Activated CD4-positive, CD25-positive, alpha-beta regulatory T cell treated with anti-CD3 and anti-CD28 coated beads, Interleukin-2, amount 50 U/mL, for 24 hours (primary cell): ENCODE measurements at places on chromosomes 2 and 18.

- no peak for ATAC-seq
Measured at GRCh38 chr2:134261398-134262131, 7.7 kb downstream of the MGAT5 start.

DNA sequence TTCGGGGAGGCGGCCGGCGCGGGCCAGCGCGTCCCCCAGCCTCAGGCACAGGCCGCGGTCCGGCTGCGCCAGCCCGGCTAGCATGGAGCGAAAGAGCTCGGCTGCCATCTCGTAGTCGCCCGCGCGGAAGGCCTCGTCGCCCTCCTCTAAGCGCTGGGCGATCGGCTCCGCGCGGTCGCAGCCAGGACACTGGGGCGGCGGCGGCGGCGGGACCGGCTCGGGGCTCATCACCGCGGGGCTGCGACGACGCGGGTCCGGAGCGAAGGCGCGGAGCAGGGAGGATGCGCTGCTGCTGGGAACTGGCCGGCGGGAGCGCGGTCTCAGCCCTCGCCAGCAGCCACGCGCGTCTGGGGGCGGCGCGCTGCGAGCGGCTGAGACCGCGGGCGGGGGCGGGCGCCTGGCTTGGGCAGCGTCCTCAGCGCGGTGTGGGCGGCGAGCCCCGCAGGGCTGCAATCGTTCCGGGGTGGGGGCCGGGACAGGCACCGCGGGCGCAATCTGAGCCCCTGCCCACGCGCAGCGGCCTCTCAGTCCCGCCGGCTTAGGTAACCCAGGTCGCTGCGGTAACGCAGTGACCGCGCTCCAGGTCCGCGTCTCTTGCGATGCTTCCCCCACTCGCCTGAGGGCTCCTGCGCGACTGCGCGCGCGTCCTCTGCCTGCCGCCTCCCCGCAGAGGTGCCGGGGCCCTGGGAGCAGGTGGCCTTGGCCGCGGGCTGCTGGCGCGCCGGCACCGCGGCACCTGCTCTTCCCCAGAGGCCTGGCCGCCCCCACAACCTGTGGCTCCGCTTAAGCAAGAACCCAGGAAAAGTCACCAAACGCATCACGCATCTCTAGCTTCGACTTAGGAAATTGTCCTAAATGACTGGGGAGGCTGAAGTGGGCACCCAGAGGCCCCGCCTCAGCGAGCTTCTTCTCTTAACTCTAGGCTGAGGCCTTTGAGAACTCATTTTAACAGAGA lies at the start of gene LONRF2:
TSS of gene LONRF2 (minus strand) at position 636 of the 955 bp plus-strand sequence. CDS start at position 228, 408 bp downstream.
- ATAC-seq = no peak

DNA sequence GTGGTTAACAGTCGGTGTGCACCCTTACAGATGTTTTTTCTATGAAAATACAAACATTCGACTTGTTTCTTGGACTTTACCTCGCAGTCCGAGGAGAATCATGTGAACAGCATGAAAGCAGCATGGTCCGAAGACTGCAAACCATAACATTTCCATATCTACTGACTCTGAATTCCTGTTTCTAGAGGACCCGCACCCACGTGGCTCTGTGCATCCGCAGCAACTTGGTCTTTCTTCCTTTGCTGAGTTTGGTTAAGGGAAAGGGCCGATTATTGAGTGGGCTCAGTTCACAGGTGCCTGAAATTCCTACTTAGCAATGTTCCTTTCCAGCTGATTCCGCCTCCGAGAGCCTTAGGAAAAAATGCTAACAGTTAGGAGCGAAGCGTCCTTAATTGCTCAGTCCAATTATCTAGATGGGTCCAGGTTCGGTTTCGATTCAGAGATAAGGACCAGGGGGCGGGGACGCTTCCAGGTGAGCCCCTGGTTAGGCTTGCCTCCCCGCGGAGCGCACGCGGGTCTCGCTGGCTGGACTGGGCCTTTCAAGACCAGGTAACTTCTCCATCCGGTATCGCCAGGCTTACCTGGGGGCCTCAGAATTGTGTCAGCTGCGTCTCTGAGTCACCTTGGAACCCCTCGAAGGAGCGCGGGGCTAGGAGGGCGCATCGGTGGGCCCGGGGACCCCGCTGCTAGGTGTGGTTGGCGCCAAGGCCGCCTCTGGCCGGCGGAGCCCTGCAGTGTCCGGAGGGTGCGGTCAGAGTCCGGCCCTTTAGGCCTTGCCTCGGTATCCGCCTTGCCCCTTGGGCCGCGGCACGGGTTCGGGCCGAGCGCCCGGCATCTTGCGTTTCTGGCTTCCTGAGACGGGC lies 1.1 kb upstream of the B3GNT2 start:
- no peak for ATAC-seq

DNA sequence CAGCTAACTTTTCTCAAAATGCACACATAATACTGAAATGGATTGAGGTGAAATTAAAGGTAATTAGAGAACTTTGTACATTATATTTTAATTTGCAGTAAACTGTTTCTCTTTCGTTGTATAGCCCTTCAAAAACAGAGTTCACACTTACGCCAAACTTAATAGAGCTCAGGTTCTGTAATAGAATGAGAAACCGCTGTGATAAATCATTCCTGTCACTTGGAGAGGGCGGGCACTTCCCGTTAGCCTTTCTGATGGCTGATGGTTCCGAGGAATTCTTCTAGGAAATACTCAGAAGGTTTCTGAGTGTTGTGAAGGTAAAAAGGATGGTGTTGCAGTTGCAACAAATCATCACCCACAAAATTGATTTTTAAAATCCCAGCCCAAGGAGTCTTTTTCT lies 155.8 kb upstream of the ALKAL2 start:
- ATAC-seq = no peak

DNA sequence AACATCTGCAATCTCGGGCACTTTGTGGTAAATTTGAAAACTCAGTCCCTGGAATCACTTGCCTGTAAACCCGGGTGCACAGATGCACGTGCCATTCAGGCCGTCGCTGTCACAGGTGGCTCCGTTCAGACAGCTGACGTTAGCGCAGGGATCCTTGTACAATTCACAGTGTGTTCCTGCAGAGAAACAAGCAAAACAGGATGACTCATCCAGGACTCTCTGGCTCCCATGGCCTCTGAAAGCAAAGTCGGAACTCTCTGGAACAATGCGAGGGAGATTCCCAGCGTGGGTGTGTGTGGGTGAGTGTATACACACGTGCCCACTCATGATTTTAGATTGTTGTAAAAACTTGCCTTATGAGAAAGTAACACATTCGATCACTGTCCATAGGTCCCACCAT lies 136.1 kb upstream of the PID1 start:
- no peak for ATAC-seq

GRCh38 chr18:13217466-13217961 lies 1.0 kb upstream of the LDLRAD4 start:
- peak; percentile 59 for ATAC-seq

DNA sequence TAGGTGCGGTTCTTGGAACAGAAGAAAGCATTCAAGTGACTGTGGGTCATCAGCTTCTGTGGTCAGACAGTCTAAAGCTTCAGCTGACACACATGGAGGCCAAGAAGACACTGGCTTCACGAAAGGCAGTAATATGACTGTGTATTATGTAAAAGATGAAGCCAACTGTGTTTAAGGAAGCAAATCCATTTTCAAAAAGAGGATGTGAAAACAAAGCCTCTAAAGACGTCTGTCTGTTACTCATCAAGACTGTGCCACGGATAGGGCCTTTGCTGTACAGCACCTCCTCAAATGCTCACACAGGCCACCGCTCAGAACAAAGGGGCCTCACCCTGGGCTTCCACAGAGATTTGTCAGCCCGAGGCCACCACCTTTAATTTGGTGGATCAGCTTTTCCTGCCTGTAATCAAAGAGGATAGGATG lies 21.1 kb upstream of the TMEM163 start:
- ATAC-seq = peak; percentile 81

DNA sequence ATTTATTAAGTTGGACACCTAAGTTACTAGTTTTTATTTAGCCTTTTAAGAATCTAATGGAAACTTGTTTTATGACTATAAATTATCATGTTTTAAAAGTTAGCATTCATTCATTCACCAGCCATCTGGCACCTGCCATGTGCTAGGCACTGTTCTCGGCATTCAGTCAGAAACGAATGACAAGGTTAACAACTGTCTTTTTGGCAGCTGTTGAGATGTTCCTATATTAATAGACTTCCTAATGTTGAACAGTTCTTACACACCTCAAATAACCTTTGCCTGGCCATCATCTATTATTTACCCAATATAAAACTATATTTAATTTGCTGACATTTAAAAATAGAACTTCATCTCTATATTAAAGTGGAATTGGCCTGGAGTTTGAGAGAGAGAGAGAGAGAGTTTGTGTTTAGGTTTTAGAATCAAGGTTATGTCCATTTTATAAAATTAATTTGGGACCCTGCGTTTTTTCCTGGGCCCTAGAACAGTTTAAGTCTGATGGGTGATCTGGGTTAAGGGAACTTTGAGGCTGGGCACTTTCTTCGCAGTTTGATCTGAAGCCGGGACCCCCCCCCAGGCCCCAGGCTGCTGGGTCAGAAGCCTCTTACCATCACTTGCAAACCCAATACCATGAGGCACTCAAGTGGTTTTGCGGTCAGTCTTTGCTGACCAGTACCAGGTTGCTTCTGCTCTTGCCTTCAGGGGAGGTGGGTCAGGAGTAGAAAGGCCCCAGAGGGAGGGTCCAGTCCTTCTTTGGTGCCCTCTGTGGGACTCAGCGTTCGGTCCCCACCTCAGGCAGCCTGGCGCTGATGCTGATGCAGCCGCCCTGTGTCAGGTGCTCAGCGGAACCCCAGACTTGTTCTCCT lies 48.3 kb upstream of the ASB1 start:
- ATAC-seq = no peak

- ATAC-seq = no peak
Measured at GRCh38 chr2:46269001-46269400, 28.2 kb upstream of the EPAS1 start.

DNA sequence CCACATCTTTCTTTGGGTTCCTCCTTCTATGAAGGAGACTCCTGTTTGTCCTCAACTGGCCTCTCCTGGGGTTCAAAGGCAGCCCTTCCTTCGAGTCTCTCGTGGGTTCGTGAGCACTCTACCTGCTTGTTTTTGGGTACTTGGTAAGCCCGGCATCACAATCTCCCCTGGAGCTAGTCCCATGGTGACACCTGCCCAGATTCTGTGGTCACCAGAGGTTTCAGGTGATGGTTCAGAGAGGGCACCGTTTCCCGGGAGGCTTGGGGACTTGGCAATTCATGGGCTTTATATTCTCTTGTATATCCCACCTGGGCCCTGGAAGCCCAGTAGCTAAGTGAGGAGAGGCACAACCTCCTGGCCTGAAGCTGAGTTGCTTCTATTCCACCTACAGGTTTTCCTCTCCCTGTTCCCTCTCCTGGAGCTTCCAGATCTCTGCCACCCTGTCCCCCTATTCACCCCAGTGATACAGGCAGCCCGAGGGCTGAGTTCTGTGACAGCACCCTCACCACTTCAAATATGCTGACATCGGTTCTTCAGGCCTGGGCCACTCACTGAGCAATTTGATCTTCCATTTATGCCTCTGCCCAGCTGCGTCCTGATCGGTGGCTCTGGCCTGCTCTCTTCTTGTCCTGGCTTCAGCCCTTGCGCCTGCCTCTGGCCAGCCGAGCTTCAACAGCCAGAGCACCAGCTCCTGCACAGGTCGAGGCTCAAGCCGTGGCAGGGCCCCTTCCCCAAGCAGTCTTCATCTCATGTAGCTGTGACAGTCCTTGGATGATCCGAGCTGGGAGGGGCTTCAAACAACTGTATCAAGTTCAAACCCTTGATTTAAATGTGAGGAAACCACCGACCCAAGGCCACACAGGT lies 91.5 kb downstream of the MSH2 start:
- no peak for ATAC-seq

DNA sequence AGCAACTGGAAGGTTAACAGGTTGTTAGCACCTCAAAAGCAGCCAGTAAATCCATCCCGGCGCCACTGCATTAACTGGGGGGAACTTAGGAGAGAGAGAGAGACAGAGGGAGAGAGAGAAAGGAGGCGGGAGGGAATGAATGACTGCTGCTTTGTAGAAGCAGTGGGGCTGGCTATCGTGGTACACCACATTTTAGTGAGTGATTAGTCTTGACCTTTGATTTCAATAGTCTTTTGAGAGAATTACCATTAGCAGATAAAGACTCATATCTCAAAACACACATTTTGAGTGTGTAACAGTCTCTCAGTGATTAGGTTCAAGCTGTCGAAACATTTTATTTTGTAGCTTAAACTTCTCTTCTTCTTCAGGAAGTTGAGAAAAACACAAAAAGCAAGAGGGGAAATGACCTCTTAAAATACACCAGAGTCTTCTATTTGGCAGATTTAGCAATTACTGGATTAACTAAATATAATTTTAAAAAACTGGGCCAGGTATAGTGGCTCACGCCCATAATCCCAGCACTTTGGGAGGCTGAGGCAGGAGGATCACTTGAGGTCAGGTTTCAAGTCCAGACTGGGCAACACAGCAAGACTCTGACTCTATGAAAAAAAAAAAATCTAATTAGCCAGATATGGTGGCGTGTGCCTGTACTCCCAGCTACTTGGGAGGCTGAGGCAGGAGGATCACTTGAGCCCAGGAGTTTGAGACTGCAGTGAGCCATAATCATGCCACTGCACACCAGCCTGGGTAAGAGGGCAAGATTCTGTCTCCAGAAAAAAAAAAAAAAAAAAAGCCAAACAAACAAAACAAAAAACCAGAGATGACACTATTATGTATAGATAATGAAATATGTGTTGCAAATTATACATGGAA lies 22.0 kb upstream of the PNO1 start:
- ATAC-seq = no peak

- no peak for ATAC-seq
Measured at GRCh38 chr2:45953376-45954027, 302.0 kb downstream of the PRKCE start.

DNA sequence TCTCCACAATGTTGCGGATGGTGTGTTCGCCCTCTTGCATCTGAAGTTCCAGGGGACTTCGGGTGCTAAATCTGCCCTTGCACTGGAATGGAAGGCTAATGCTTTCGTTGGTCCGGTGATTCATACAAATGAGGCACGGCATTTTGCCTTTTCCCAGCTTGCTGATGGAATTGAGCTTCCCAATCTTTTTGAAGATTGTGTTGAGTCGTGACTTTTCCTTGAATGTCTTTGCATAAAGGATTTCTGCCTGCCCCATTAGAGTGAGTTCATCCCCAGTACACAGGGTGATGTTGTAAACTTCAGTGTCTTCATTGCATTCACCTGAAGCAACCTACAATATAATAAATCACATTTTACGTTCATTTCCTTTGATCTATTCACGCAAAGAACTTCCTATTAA lies 98.0 kb downstream of the MEP1B start:
- ATAC-seq = no peak

DNA sequence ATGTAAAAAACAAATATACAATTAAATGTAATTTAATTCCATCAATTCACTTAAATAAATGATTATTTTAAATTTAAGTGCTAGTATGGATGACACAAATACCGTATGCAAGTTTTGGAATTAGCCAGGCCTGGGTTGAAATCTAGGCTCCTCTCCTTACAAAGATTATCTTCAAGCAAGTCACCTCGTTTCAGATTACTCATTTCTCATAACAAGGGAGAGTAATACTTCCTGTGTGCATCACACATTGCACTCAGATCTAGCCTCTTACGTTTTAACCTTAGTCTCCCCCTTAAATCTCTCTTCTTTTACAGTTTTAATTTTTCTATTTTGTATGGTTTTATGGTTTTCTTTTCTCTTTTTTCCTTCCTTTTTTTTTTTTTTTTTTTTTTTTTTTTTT lies 1475.9 kb upstream of the NXPH2 start:
- no peak for ATAC-seq

GRCh38 chr2:18186816-18187613 lies 308.5 kb downstream of the KCNS3 start:
- ATAC-seq = no peak

GRCh38 chr2:219124381-219125110 lies 36.1 kb downstream of the NHEJ1 start:
- no peak for ATAC-seq

GRCh38 chr2:240112914-240113690 lies 23.0 kb downstream of the COPS9 start:
- ATAC-seq = no peak

- no peak for ATAC-seq
Measured at GRCh38 chr18:46702471-46702870, 45.5 kb upstream of the LOXHD1 start.

GRCh38 chr2:96499061-96499960 lies 5.8 kb downstream of the NEURL3 start:
- ATAC-seq = no peak
